ENCODE measurements at places on chromosomes 5 and 9.

DNA sequence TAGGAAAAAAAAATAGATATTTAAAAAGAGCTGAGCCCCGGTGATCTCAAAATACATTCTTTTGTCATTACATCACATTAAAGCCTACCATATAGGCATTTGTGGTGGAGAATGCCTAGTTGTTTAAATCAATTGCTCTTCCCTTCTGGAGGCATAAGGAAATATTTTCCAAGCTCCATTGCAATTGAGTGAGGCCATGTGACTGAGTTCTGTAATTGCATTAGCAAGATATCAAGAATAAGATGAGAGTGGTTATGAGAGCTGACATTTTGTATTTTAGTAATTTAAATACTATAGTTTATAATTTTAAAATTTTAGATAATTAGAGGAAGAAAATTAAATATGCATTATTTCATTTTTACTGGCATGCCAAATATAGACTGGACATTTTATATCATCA is 1195.9 kb downstream of the DTWD2 start:
- ATAC-seq, result no peak

- ATAC-seq, result no peak
Measured at GRCh38 chr5:55453211-55453610, 81.6 kb downstream of the PLPP1 start.

GRCh38 chr5:170306381-170306831 is 8.8 kb upstream of the LCP2 start:
- peak; percentile 94 for ATAC-seq

- no peak for ATAC-seq
Measured at GRCh38 chr9:129748249-129748648, 4.6 kb downstream of the PTGES start.

DNA sequence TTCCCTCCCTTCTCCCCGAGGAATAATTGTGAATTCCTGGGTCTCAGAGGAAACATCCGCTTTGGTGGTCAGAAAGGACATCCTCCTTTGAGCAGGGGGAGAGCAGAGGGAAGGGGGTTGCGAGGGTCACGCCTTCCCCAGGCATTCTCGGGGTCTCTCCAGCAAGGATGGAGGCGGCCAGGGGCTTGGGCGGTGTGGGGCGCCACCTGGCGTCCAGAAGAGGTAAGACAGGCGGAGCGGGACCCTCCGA is 129.1 kb downstream of the KCNIP1 start:
- no peak for ATAC-seq

- ATAC-seq, result no peak
Measured at GRCh38 chr5:72121052-72121779, 13.9 kb downstream of the MAP1B start.

- ATAC-seq, result peak; percentile 28
Measured at GRCh38 chr9:124770359-124771020, 621 bp downstream of the NR6A1 start.

GRCh38 chr5:129094924-129095899 is 663 bp downstream of the ISOC1 start:
- ATAC-seq, result peak; percentile 37

- ATAC-seq, result no peak
Measured at GRCh38 chr5:1497795-1498622, 25.8 kb downstream of the LPCAT1 start.

DNA sequence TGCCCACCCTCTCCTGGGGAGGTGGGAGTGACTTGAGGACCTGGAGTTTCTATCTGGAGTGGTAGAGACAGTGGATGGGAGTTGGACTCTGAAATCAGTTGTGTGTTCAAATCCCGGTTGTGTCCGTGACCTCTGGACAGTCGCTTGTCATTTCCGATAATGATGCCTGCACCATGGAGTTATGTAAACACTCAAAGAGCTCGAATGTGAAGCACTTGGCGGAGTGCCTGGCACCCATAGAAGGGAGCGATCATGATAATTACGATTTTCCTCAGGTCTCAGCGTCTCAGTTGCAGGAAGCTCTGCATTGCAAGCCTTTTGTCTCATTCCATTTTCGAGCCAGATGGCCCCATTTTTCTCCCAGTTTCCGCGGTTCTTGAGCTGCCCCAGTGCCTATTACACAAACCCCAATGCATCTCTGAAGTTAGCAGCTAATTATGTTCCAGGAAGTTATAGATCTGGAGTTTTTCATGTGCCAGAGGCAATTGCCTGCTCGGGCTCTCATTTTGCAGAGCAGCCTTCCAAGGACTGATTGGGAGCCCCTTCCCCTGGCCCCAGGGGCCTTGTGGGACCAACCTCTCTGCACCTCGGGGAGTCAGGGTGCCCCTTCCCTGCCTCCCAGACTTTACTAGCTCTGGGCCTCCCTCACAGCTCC is 175.5 kb upstream of the MVB12B start:
- no peak for ATAC-seq

DNA sequence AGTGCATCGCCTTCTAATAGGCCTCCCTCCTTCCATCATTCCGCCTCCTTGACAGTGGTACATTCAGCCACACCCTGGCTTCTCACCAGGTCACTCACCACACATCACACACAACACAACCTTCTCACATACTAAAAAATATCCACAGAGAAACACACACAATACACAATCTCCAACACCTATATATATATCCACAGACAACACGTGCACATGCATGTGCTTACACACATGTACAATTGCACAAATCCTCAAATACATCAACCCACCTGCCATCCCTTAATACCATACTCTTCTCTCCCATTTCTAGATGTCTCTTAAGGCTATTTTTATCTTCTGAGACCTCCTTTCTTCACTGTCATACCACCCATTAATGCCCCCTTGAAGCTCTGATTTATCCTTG is 57.6 kb downstream of the PPP2R2B start:
- no peak for ATAC-seq

GRCh38 chr9:129334105-129334935 is 156.3 kb upstream of the IER5L start:
- peak; percentile 88 for ATAC-seq

- no peak for ATAC-seq
Measured at GRCh38 chr5:150658699-150659265, 2.3 kb upstream of the MYOZ3 start.

GRCh38 chr5:143402553-143403333 is 743 bp downstream of the NR3C1 start:
- peak; percentile 1 for ATAC-seq

Data from motor neuron (in vitro differentiated cells).